Activated T-helper 1 cell treated with anti-CD3 and anti-CD28 coated beads, Interleukin-2, amount 50 U/mL, for 16 hours (primary cell): ENCODE measurements at places on chromosomes 11 and 22.

DNA sequence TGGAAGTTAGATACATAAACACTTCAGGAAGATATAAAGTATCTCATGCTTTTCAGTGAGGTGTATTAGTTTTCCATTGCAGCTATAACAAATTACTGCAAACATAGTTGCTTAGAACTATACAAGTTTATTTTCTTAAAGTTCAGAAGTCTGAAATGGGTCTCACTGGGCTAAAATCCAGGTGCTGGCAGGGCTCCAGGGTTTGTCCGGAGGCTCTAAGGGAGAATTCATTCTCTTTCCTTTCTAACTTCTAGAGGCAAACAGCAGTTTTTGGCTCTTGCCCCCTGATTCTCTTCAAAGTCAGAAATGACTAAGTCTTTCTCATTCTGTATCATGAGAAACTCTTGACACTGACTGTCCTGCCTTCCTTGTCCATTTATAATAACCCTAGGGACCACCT lies 138.8 kb downstream of the AASDHPPT start:
- DNase-seq = no peak

- DNase-seq = no peak
Measured at GRCh38 chr11:119721129-119722120, 7.6 kb downstream of the NECTIN1 start.

DNA sequence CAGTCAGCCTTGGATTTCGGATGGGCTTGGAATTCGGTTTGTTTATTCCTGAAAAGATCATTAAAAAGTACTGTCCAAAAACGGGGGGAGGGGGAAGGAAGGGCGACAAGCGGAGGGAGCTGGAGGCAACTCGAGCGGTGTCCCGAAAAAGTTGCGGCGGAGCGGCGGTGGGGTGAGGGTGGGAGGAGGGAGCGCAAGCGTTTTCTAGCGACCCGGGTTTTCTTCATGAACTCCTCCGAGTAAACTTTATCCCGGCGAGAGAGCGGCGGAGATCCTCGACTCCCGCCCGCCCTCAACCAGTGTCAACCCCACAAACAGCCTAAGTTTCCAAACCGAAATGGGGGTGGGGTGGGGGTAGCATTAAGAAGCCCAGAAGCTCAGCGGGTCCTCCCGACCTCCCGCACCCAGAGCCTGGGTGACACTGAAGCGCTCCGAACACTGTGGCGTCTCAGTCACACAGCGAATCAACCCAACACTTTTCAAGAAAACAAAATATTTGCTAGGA lies 133.0 kb upstream of the C11orf58 start:
- no peak for DNase-seq

DNA sequence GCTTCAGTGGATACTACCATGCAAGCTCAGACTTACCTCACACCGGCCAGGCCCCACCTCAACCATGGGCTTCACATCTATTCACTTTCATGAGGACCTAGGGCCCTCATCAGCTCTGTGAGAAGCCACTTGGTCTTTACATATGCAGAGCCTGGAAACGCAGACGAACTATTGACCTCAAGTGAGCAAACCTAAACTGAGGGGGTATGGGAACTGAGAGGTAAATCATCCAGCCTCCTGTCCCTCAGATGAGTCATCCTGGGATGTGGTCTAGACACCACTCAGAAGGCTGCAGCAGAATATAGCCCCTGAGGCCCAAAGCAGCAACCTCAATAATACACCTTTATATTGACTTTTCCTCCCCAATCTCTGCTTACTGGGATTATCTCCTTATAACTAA lies 578.0 kb downstream of the INSC start:
- no peak for DNase-seq

DNA sequence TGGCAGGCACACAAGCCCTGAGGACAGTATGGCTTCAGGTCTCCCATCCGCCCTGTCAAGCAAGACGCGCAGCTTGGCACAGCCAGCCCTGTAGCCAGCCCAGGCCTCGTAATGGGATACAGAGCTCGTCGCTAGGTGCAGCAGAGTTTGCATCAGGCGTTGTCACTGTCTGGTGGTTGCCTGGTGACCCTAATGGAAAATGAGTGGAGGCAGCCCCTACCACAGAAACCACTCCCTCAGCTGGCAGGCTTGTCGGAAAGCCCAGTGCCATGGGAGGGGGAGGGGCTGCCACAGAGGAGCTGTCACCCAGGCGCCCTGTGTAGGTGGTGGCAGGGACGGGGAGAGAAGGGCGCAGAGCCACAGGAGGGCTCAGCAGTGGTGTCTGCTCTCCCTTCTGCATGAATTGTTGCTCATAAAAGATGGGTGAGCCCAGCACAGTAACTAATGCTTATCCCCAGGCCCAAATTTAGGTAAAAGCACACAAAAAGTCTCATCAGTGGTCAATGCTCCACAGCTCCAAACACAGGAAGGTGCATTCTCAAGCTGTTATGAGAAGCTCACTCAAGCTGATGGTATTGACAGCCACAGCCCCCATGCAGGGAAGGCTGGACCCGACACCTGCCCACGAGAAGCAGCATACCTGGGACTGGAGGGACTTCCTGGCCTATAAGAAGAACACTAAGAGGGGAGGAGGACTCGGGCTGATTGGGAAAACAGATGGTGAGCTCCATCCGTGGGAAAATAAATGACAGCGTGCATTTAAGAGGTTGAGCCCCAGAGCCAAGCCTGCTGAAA lies 164.6 kb downstream of the ETS1 start:
- DNase-seq = peak; percentile 77

DNA sequence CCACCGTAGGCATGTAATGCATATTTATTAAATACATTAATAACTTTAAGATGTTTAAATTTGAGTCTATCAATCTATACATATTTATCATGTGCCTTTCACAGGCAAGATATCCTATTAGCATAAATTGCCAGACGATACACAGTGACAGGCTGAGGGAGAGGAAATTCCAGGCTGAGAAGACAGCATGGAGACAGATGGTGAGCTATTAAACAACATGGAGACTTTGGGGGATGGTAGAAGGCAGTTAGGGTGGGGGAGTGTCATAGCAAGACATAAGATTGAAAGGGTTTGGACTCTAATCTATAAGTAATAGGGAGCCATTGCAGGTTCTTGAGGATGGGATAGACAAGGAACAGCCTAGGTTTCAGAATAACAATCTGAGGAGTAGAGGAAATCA lies 138.5 kb downstream of the NXPE2 start:
- DNase-seq = no peak

DNA sequence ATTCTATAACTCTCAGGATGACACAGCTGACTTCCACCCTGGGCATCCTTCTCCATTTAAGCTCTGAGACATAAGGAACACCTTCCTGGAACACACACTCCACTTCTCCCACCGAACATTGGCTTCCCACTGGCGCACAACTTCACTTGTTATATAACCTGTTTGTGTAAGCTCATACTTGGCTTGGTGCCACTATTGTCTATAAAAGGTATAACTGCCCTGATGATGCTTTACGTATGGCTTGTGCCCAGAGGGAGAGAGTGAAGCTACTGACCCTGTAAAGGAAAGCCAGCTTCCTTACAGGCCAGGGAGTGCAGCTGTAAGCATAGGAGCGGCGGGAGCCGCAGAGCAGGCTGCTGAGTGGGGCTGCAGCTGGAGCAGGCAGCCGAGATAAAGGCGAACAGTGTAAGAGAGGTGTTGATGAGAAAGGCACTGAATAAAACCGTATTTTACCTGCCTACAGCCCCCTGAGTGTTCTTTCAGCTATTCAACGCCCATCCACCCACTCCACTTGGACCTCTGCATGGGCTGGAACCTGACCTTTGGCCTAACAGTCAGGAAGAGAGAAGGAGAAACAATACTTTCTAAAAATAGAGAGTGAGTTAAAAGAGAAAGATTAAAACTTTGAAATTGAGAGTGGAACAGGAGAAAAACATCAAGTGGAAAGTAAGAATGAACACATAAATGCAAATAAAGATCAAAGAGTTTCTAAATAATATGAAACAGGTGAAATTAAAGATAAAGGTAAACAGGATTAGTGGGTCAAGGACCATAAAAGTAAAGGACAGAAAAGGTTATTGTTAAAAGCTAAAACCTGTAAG lies 252.1 kb upstream of the ARHGAP42 start:
- DNase-seq = no peak

- no peak for DNase-seq
Measured at GRCh38 chr22:23682827-23683355, 7.9 kb upstream of the RGL4 start.

DNA sequence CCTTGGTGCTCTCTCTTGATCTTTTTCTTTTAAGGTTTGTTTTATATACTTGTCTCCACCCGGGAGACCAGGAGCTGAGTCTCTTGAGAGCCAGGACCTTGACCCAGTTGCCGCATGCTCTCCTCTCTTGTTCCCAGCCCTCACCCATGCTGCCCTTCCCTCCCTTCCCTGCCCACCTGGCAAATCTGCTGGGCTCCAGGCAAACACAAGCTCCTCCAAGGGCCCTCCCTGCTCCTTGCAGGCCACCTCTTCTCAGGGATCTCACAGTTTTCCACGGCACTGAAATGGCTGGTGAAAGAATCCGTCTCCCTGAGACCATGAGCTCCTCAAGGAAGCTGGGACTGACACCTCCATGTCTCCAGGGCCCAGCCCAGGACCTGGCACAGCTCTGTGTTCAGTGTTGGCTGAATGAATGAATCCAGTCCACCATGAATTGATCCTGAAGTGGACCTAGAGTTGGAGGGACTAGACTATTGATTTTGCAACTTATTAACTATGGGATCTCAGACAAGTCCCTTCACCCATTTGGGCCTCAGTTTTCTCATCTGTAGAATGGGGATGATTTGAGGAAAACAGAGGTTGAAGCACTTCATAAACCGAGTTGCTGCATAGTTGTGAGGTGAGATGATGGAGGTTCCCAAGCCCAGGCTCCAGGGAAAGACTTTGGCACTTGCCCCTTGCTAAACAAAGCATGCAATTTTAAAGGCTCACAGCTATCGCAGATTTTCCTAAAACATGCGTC lies 25.1 kb upstream of the FBLN1 start:
- no peak for DNase-seq

DNA sequence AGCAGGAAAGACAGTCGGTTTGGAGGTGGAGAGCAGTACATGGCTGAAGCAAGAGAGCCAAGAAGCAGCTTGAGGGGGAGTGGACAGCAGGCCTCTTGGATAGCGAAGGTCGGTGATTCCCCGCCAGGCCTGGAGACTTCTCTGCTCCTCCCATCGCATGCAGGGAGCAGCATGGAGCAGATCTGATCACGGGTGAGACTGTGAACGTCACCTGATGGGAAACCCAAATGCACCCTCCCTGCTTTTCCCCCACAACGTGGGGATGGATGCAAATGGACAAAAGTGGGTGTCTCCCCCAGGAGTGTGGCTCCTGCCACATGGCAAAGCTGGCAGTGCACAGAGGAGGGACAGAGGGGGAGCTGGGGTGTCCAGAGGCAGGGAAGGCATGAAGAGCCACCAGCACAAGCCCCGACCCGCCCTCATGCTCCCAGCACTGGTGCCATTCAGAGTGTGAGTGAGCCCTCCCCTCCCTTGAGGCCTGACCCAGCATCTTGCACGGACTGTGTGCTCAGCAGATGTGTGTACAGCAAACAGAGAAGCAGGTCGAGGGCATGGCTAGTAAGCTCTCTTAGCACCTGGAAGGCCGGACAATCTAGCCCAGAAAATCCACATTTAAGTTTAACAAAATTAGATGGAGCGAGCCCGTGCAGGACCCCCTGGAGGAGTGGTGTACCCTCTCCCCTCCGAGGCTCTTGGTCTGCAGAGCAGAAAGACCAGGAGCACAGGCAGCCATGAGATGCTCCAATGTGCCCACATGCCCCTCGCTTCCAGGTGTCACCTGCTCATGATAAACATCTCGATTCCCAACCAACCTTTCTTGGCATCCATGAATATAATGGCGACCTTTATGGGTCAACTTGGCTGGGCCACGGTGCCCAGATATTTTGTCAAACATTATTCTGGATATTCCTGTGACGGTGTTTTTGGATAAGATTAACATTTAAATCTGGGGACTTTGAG lies 661.7 kb downstream of the TBC1D22A start:
- DNase-seq = no peak

- peak; percentile 64 for DNase-seq
Measured at GRCh38 chr11:9535189-9535781, 38.2 kb upstream of the WEE1 start.
